CD4-positive, alpha-beta T cell treated with Interleukin-17A for 1 hour (primary cell): ENCODE measurements at places on chromosomes 12 and 14.

DNA sequence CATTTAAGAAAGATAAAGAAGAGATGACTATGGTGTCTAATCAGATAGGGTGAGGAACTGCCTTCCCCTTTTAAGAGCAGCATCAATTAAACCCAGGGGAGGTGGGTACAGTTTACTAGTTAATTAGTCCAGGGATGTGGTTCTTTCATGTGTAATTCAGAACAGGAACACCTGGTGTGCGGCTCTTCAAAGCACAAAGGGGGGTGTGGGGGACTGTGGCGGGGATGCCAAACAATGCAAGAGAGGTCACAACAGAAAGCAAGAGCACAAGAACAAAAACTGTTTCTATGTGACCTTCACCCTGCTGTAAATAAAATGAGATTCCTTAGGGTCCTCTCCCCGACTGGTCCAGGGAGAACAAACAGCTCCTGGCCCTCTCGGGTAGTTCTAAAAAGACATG, 183.9 kb upstream of the SOX5 start:
- no peak for DNase-seq

DNA sequence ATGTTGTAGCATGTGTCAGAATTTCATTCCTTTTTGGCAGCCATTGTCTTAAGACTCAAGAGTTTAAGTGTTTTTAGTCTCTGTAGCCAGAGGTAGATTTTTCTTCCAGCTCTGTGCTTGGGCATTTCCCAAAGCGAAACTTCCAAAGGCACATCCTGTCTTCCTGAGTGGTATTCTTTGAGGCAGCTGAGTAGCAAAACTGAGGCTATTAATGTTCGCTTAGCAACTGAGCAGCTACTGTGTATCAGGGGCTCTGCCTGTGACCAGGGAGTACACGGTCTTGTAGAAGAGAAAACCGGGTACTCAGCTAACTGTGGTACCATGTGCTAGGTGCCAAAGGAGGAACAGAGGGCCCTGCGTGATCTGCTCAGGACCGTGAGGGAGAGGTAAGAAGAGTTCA, 52.0 kb downstream of the ETV6 start:
- no peak for DNase-seq

GRCh38 chr14:99928963-99929362, 135.8 kb downstream of the EML1 start:
- DNase-seq = no peak

- DNase-seq = no peak
These were observed 6.7 kb downstream of the TESPA1 start for GRCh38 chr12:54977857-54978256.

- no peak for DNase-seq
These were observed 118.0 kb upstream of the TMEM260 start for GRCh38 chr14:56461276-56462275.

DNA sequence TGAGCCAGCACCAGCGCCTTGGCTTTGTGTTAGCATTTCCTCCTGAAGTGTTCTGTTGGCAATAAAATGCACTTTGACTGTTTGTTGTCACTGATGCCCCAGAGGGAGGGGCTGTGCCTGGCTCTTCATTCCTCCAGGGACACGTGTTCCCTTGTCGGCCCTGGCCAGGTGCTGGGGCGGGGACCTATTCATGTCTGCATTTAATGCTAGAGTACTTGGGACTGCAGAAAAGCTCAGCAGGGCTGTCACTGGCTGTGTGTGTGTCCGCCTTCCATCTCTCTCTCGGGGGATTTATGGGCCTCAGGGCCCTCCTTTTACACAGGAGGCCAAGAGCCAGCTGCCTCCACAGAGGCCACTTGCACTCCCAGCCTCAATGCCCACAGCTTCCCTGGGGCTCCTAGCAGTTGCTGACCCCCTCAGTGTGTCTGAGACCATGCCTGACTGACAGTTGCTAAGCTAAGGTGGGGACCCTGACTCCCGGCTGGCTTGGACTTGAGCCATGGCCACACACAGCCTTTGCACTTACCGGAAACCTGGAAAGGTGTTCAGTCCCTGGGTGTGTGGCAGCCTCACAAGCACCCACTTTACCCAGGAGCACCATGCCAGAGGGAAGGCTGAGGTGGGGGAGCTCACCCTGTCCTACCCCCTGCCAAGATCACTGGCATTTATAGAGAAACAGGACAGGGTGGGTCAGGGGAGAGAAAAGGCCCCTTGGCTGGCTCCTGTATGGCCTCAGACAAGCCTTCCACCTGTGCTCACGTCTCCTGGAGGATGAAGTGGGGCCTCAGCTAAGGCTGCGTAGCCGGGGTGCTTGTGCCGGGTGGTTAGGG, 27.8 kb downstream of the HIP1R start:
- DNase-seq = no peak

DNA sequence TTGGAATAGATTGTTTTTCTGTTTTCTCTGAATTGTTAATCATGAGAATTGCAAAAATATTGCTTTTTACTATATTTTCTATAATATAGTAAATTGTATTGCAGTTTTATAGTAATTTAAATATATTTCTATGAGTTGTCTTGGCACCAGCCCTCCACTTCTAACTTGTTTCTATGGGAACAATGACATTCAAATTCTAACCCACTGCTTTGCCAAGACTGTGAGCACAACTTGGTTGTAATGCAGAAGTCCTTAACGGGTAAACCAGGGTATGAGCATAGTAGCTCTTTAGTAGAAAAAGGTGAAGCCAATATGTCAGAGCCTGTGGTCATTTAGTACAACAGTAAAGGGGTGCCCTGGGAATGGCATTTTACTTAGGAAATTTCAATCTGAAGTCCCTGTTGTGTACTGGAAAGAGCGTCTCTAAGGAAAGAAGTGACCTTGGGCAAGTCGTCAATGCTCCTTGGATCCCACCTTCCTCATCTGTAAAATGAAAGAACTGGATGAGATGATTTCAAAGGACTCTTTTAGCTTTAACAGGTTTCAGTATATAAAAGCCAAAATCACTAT, 283.3 kb downstream of the ATP23 start:
- no peak for DNase-seq

GRCh38 chr12:101608301-101609133, 13.7 kb downstream of the MYBPC1 start:
- DNase-seq = no peak

GRCh38 chr12:52873832-52874572, 25.2 kb upstream of the KRT78 start:
- peak; percentile 46 for DNase-seq

- peak; percentile 80 for DNase-seq
These were observed 1.3 kb downstream of the BAZ2A start for GRCh38 chr12:56628671-56629458.

DNA sequence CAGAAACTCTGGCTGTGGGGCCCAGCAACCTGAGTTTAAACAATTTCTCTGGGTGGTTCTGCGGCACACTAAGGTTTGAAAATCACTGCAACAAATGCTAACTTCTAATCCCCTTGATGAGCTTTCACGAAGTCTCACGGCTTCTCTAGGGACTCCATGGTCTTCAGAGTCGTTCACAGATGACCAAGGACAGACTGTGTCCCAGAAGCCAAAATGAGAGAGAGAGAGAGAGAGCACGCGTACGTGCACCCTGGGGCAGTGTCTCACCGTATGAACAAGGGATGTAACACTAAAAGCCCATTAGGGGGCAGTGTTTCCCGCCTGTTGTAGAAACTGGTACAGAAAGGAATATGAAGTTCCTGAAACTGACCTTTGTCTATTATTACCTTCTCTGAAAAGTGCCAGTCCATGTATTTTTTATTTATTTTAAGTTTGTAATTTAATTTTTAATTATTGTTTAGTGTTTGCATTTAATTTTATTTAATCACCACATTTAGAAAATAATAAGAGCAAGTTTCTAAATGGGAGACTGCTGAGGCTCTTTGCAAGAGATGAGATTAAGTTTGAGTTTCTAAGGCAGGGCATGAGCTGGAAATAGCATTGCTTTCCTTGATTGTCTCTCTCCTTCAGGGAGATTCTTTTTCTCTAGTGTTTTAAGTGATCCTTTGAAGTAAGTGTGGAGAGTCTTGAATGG, 3.4 kb downstream of the APOLD1 start:
- DNase-seq = peak; percentile 80

- DNase-seq = no peak
These were observed 188.2 kb upstream of the DYRK2 start for GRCh38 chr12:67460388-67460787.

- no peak for DNase-seq
These were observed 158.1 kb downstream of the ATP23 start for GRCh38 chr12:58099476-58099875.

DNA sequence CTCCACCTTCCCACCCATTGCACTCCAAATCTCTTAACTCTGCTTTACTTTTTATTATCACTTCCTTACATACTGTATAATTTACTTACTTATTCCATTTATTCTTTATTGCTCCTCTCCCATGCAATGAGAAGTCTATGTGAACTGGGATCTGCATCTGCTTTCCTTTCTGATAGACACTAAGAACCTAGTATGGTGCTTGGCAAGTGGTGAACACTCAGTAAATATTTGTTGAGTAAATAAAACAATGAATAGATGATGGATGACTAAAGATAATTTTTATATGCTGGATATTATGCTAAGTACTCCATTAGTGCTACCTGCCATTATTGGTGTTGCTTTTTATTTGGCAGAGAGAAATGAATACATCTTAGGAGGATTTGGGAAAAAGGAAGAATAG, 151.0 kb downstream of the TPH2 start:
- no peak for DNase-seq

- no peak for DNase-seq
These were observed 551.4 kb downstream of the PRKD1 start for GRCh38 chr14:29376237-29376636.

GRCh38 chr14:69586404-69586803, 11.7 kb upstream of the CCDC177 start:
- no peak for DNase-seq

DNA sequence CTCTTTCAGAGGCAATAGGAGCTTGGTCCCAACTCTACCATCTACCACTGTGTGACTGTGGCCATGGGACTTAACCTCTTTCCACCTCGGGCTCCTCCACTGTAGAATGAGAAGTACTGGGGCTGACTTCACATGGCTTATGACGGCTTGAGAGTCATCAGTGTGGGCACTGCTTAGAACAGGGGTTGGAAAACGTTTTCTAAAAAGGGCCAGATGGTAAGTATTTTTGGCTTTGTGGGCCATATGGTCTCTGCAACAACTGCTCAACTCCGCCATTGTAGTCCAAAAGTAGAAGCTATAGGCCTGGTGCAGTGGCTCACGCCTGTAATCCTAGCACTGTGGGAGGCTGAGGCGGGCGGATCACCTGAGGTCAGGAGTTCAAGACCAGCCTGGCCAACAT, 69.2 kb upstream of the LTA4H start:
- no peak for DNase-seq

DNA sequence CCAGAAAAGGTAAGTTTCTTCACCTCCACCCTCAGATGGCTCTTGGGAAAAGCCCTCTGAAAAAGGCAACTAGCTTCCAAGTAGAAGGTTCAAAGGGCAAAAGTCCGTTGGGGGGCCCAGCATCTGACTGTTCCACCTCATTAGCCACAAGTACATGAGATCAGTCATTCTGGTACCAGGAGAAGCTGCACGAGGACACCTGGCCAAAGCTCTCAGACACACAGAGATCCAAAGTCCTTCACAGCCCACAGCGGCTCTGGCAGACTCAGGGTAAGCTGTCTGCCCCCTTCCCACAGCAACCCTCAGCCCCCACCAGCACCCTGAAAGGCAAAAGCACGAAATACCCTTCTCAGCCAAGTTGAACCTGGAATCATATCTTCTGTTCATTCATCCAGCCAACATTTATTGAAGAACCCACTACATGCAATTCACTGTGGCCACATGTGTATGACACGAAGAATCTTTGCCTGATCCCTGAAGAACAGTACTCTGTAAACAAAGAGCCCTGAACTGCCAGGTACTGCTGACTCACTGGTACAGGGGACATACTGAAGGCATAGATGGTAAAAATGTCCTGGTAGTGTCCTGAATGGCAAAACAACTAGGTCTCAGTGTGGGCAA, 19.0 kb downstream of the SLC7A7 start:
- DNase-seq = no peak

GRCh38 chr14:99516156-99516870, 35.1 kb downstream of the CCNK start:
- DNase-seq = no peak

DNA sequence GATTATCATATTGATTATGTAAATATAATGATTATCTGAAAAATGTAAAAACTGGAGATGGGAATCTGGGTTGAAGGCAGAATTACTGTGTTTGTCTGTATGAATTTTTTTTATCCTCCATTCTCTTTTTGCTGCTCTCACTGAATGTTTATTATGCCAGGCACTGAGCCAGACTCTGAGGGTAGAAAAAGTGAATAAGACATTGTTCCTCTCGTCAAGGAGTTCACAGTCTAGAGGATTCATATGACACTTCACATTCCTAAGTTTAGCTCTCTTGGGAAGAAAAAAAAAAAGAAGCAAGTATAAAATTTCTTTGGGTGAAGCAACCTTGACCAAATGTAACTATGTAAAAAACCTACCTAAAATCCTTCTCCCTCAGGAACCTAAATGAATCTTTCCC, 120.9 kb upstream of the LMO3 start:
- no peak for DNase-seq

GRCh38 chr12:96502477-96502876, 13.1 kb downstream of the CFAP54 start:
- DNase-seq = peak; percentile 19

GRCh38 chr14:74064426-74064825, 19.8 kb downstream of the ALDH6A1 start:
- DNase-seq = no peak

DNA sequence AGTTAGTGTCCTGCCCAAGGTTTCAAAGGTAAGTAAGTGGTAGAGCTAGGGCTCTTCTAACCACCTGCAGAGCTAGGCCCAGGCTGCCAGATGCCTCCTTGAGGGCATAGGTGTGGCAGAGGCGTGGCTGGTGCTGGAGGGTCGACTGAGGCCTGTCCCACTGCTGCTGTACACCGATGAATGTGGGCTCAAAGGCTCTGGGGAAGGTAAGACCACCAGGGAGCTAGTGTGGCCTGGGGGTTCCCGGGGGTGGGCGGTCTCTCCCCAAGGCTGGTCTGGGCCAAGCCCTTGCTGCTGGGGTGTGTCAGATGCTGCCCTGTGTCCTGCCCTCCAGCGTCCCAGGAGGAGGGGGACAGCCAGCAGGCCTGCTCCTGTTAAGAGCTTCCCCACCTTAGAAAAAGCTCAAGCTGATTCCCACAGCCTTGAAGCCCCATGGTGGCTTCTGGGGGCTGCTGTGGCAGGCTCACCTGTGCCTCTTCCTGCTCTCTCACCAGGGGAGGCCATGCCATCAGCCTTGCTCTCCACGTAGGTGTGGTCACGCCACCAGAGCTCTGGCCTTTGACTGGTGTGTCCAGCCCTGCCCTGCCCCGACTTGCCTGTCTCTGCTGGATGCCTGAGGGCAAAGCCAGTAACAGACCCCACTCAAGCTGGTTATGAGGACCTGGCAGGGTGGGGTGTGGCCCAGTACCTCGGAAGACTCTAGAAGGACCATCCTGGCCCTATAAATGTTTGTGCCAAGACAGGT, 36.8 kb downstream of the SH2B3 start:
- no peak for DNase-seq
